Thymus (tissue), 14 donors: ENCODE measurements at places on chromosomes 5 and 9. TPM values are rescaled to one million over a fixed set of nuclear protein-coding genes. Genes with fewer than 3 reads are reported as not detected.

The CARTPT gene
- polyA plus RNA-seq: 2.9 TPM

The SARDH gene
- polyA plus RNA-seq: 5.4 TPM

The GHR gene
- 4.5 TPM for polyA plus RNA-seq

The ANKRD34B gene
- 0.59 TPM for polyA plus RNA-seq

The RLN2 gene
- polyA plus RNA-seq: 3.1 TPM

DNA sequence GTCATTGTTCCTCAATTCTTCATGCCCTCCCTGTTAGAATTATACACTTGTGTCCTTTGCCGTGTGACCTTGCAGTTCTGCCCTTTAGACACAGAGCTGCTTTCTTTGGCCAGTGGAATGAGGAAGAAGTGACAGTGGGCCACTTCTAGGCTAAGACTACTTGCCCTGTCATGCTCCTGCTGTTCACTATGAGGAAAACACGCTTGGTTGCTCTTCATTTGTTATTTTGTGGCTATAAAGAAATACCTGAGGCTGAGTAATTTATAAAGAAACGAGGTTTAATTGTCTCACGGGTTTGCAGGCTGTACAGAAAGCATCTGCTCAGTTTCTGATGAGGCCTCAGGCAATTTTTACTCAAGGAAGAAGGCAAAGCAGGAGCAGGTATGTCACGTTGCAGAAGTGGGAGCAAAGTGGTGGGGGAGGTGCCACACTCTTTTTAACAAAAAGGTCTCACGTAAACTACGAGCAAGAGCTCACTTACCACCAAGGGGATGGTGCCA is 279.1 kb upstream of the DMAC1 start:
- no peak for DNase-seq
- H3K36me3 ChIP-seq: no peaks in the 10 kb centered on the region
- H3K4me3 ChIP-seq: no peak overlapping the region
- H3K27me3 ChIP-seq: no peaks in the 10 kb centered on the region
- no peak overlapping the region for H3K27ac ChIP-seq

- DNase-seq: no peak
- no peaks in the 10 kb centered on the region for H3K36me3 ChIP-seq
- no peak overlapping the region for H3K27ac ChIP-seq
- no peak overlapping the region for H3K4me3 ChIP-seq
- H3K27me3 ChIP-seq: no peaks in the 10 kb centered on the region
Measured at GRCh38 chr9:72188232-72188631, 39.0 kb downstream of the GDA start.

DNA sequence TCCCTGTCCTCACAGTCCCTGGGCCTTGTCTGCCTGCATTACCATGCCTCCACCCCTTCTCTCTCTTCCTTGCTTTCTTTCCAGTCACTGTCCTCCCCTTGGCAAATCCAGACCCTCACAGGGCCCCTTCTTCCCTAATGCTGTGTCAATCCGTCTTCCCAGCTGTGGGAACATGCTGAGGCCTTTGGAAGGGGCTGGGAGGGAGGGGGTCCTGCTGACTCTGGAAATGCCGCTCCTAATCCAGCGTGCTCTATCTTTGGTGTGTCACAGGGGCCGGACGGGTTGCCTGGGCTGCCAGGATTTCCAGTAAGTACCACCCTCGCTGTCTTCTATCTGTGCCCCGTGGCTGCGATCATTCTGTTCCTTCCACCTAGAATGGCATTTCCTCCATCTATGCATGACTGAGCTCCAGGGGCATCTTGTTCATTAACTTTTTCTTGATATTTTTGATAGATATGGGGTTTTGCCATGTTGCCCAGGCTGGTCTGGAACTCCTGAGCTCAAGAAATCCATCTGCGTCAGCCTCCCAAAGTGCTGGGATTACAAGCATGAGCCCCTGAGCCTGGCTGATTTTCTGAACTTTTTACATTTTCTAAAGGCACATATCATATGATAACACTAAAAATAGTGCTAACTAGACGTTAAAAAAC is 64.5 kb upstream of the TGFBR1 start:
- H3K4me1 ChIP-seq: peaks cover 5% of the 10 kb centered on the region
- H3K4me3 ChIP-seq: no peak overlapping the region
- H3K27me3 ChIP-seq: no peaks in the 10 kb centered on the region
- no peak overlapping the region for H3K27ac ChIP-seq

DNA sequence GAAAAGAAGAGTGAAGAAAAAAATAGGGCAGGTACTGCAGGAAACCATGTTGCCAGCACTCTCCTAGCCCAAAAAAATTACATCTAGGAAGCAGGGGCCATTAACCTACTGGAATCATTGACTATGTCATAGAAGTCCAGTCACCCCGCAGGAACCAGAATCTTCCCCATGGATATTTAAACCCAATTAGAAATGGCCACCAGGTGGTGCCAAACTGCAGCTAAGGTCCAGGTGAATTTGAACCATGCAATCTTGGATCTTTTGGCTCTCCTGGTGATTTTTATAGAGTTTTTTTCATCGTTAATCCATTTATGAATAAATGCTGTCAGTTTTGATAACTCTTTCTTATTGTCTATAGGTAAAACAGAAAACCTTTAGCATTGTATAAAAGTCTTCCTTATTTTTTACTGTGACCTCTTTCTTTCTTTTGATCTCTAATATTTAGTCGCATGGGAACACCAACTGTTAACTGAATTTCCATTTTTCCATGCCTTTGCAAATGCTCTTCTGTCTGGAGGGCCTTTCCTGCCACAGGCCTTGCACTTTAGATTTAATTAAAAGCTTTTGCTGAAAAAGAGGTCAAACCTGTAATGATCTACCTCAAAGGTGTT is 147.5 kb upstream of the FGF10 start:
- no peaks in the 10 kb centered on the region for H3K27me3 ChIP-seq
- no peak overlapping the region for H3K27ac ChIP-seq

DNA sequence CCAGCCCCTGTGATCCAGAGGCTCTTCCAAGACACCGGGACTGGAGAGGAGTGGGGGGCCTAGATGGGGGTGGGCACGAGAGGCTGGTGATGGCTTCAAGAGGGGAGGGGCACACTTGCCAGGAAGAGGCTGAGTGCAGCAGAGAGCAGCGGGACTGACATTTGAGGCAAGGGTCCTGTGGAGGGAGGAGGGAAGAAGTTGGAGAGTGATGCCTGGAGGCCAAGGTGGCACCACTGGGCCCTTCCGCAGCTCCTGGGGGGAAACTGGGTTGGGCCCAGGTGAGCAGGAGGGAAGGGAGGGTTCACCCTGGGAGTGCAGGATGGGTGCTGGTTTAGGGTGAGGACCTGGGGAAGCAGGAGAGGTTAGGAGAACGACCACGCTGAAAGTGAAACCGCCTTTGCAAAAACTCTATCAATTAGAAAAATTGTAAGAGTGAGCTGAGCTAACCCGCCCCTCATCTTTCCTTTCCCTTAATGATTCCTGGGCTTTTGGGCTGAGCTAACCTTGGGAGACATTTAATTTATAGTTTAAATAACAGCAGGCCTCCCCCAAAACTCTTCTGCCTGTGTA is 26.2 kb downstream of the ABO start:
- no peaks in the 10 kb centered on the region for H3K36me3 ChIP-seq
- no peaks in the 10 kb centered on the region for H3K27me3 ChIP-seq
- no peak overlapping the region for H3K27ac ChIP-seq
- no peak overlapping the region for H3K4me3 ChIP-seq
- peaks cover 4% of the 10 kb centered on the region for H3K4me1 ChIP-seq
- no peak for DNase-seq

DNA sequence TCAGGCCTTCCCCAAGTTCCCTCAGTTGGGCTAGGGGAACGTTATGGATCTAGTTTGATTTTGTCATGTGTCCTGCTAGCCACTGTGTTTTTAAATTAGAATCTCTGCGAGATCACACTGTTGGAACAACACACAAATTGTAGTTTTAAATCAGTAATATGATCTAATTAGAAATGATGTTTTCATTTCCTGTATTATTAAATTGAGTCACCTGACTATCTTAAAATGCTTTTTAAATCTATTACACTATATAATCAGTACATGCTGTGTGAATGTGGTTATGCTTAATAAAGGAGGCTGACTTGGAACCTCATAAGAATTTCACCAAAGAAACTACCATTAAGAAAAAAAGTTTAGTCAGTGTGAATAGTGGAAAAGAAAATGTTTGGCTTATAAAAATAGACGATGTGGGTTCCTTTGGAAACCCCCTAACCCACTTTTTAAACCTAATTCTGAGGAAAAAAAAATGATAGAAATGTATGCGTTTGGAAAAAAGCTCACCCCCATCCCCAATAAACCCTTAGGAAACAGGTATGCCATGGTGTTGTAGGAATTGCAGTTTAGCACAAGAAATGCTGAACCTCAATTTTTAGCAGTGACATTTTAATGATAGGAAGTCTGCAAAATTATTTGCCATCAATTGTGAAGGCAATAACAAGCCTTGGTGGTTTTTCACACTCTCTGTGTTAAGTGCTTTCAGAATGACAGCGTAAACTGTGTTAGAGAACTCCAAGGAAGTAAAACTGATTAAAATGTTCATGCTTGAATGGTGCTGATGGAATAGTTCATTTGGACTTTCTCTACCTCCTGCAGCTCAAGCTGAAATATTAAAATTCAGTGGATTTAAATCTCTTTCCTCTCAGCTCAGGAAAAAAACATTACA is 59.0 kb downstream of the TLE4 start:
- H3K27ac ChIP-seq: no peak overlapping the region
- H3K36me3 ChIP-seq: peaks cover 2% of the 10 kb centered on the region
- H3K4me1 ChIP-seq: no peaks in the 10 kb centered on the region
- no peak overlapping the region for H3K4me3 ChIP-seq

- H3K4me1 ChIP-seq: no peaks in the 10 kb centered on the region
- no peak overlapping the region for H3K4me3 ChIP-seq
- no peak overlapping the region for H3K27ac ChIP-seq
- peaks cover 17% of the 10 kb centered on the region for H3K36me3 ChIP-seq
- no peak for DNase-seq
Measured at GRCh38 chr5:138408023-138408422, 30.8 kb upstream of the REEP2 start.

DNA sequence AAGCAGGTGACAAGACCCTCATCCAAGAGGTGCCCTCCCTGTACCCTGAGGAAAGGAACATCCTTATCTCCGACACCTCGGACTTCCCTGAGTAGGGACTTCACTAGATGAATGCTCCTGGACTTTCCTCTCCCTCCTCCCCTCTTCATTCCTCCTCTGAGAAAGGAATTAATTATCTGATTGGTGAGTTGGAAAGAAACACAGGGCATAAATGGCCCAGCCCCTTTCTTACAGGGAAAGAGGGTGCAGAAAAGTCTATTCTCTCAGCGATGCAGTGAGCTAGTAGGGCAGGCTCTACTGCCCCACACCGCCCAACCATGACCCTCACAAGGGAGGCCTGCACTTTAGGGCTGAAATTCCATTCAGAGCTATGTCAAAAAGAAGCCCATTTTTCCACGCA is 87.5 kb downstream of the TTC39B start:
- no peak overlapping the region for H3K27ac ChIP-seq
